A172 (cell line): ENCODE measurements at places on chromosomes 2 and 18. TPM values are rescaled to one million over a fixed set of nuclear protein-coding genes. Genes with fewer than 3 reads are reported as not detected.
A peak's percentile ranks its signal among the peaks of the same experiment; 100 is the strongest.

Gene SPP2
- total RNA-seq: not detected in 2 replicates

- DNase-seq: no peak
These were observed 31.5 kb upstream of the SLC4A10 start for GRCh38 chr2:161592713-161593112.

GRCh38 chr18:77905449-77906055 lies 655.9 kb downstream of the GALR1 start:
- no peak for DNase-seq

Gene AUP1
- 150 and 194 TPM in 2 replicates for total RNA-seq

Gene CYP27C1
- 1.1 and 3.0 TPM in 2 replicates for total RNA-seq

DNA sequence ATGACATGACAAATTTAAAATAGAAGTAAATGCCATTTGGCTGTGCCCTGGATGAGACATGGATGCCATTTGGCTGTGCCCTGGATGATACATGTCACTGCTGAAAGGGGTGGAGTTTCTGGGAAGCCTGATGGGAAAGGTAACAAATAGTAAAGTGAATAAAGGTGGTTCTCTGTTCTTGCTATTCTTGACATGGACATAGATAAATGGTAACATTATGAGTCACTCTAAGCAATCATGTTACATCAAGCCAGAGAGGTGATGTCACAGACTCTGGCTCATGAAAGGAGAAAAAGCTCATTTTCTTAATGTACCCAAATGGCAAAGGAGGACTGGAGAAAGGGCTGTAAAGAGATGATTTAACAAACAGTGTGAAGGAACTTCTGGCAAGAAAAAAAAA lies 86.4 kb downstream of the EML6 start:
- peak; percentile 40 for DNase-seq

DNA sequence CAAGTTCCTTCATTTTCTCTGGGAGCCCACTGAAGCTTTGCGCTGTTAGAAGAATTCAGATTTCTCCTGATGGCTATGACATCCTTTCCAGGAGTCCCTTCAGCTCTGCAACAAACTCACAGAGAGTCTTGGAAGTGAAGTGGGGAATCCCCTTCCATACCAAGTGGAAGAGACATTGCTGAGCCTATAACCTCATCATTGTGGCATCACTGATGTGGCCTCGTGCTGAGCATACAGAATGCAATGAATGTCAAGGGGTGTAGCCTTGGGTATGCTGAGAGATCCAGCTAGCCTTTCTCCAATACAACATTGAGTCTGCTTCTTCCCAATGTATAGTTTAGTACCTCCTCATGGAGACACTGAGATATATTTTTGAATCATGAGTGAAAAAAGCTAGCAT lies 311.1 kb upstream of the RAB12 start:
- DNase-seq: no peak

- DNase-seq: no peak
These were observed 207.6 kb downstream of the L3MBTL4 start for GRCh38 chr18:6207116-6207515.

- peak; percentile 87 for DNase-seq
These were observed 104.5 kb downstream of the SNTG2 start for GRCh38 chr2:1055014-1055595.

Gene MBP
- total RNA-seq: not detected in 2 replicates

Gene LYPD6
- total RNA-seq: 22.7 and 40.4 TPM in 2 replicates

Gene C2orf92
- 0.86 and 8.6 TPM in 2 replicates for total RNA-seq
